HFF-Myc (cell line): ENCODE measurements at places on chromosomes 12 and 14.
A peak's percentile ranks its signal among the peaks of the same experiment; 100 is the strongest.

- no peak for DNase-seq
These were observed 8.1 kb downstream of the VAMP1 start for GRCh38 chr12:6462234-6462995.

GRCh38 chr12:45532113-45532512 lies 197.4 kb upstream of the ARID2 start:
- DNase-seq, result no peak

- DNase-seq, result no peak
These were observed 5.8 kb downstream of the TNS2 start for GRCh38 chr12:53055471-53056266.

DNA sequence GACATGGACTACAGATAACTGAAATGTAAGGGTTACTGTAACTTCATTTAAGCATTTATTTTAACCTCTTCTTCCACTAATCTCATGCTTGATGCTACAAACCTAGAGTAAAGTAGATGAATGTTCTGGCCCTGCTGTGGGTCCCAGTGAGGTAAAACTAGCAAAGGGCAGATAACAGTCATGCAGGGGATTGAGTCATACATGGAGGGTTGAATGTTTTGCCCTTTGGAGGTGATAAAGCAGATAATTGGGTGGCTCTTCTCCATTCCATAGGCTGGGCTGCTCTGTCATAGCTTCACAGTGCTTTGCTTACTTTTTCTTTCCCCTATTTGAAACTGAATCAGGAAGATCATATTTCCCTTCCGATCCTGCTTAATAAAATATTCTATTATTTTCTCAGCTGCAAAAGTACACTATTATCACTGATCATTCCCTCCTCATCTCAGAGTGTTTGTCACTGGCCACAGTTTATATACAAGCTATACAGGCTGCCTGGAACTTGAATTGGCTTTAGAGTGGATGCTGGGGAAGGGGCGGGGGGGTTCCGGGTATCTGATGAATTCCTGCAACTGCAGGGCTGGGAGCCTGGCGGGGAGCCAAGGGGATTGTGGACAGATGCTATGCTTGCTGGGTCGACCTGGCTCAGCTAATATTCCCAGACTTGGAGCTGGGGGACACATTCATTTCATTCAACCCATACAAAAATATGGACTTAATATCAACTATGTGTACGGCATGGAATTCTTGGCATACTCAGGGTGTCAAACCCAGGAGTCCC lies 235.1 kb downstream of the NRXN3 start:
- no peak for DNase-seq

DNA sequence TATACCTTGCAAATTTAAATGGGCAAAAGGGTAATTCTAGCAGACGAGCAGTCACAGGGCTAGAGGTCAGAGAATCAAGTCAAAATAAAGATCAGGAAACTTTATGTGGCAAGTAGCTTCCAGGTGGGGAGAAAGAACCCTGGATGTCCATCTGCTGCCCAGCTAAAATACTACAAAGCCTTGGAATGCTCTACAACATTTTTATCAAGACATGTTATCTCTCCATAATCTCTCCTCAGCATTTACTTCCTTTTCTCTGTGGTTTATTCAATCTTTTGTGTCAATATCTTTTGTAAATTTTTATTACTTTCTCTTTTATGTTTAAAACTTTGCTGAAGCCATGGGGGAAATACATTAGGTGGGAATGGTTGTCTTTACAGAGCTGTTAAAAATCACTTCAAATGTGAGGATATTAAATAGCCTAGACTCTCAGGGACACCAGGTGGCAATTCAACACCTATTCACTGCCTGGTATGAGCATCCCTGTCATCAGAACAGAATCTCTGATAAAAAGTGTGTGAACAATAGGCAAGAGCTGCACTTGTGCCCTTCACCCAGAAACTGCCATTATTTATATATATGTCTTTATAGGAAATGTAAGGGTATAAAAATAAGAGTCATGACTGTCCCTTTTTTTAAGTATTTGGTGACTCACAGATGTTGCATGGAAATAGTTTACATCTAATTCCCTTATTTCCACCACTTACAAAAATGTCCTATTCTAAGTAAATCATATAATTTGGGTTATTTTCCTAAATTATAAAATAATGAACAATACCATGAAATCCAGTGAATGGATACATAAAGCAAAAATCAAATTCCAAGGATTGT lies 152.9 kb downstream of the EPS8 start:
- no peak for DNase-seq

DNA sequence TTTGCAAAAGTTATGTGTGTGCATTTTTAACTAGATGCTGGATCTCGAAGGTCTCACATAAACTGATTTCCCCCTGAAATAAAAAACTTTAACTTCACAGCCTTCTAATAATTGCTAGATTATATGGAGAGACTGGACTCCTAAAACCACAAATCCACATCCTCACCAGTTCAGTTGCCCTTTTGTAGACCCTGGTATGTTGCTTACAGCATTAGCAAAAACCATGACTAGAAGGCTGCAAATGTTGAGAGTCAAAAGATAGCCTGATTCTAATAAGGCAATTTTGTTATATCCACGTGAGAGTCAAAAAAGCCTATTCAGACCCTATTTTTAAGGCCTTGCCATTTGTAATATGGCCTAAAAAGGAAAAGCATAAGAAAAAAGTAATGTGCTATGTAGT lies 37.4 kb downstream of the RASSF8 start:
- no peak for DNase-seq

DNA sequence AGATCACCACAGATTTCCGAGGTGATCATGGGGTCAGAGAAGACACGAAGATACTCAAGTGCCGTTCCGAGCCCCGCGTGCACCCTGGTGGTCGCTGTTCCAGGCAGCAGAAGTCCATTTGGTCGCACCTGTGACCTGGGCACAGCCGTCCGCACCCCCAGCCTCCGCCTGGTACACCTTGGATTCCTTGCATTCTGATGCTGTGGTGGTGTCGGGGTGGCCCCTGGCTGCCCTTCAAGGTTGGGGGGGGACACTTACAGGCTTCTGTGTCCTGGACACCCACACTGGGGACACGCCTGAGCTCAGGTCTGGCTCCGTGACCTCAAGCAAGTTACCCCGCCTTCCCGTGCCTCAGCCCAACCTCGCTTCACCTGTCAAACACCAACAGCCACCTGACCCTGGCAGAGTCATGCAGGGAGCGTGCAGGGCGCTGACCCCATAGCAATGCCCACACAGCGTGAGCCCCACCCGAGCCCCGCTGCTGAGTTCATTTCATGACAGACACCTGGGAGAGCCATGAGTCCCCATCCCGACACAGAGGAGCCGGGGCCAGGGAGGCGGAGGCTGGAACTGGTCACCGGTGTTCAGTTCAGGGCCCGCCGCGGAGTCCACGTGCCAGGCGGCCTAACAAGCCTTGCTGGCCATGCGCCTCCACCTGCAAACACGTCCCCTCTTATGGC lies 17.9 kb upstream of the GALNT9 start:
- DNase-seq, result no peak

- no peak for DNase-seq
These were observed 14.7 kb downstream of the TMEM30B start for GRCh38 chr14:61266436-61266835.

- DNase-seq, result no peak
These were observed 23.8 kb upstream of the PYROXD1 start for GRCh38 chr12:21413369-21414277.

GRCh38 chr12:106633451-106633823 lies 50.6 kb downstream of the RFX4 start:
- no peak for DNase-seq

GRCh38 chr12:131494216-131494615 lies 216.7 kb upstream of the SFSWAP start:
- DNase-seq, result no peak

- no peak for DNase-seq
These were observed 7.6 kb upstream of the HEBP1 start for GRCh38 chr12:13007496-13008233.

- DNase-seq, result no peak
These were observed 48.9 kb downstream of the BDKRB1 start for GRCh38 chr14:96304956-96305355.

GRCh38 chr12:52213564-52214420 lies 19.3 kb upstream of the KRT7 start:
- DNase-seq, result no peak

- no peak for DNase-seq
These were observed 213.7 kb downstream of the SLC2A13 start for GRCh38 chr12:39892146-39892545.

- DNase-seq, result no peak
These were observed 19.8 kb upstream of the MGP start for GRCh38 chr12:14905269-14906004.

DNA sequence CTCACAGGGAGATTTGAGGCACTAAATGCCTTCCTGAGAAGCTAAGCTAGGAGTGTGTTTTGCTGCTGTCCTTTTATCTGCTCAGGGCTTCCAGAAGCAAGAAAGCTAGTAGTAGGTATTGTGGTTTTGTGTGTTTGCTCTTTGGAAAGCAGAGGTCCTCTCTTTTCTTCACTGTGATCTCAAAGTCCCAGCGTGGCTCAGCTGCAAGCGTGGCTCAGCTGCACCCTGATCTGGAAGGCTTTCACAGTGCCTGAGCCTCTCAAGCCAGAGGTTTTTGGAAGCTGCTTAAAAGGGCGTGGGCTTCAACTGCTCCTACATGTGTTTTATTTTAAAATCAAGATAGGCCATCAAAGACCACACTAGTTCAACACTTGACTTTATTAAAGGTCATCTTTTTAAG lies 337.4 kb upstream of the RGS6 start:
- peak; percentile 47 for DNase-seq

DNA sequence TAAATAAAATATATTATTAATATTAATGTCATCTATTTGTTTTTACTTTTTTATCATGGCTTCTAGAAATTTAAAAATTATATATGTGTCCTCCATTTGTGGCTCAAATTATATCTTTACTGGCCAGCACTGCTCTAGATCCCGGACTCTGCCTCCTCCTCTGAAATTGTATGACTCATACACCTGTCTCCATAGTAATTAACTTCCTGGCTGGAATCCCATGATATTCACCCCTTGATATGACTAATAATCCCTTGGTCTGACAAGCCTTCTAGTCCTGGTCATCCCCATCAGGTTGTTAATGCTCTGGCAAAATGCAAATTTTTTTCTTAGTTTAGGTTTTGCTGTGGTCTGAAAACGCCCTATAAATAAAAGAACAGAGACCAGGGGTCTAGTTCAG lies 116.2 kb downstream of the BMP4 start:
- no peak for DNase-seq

DNA sequence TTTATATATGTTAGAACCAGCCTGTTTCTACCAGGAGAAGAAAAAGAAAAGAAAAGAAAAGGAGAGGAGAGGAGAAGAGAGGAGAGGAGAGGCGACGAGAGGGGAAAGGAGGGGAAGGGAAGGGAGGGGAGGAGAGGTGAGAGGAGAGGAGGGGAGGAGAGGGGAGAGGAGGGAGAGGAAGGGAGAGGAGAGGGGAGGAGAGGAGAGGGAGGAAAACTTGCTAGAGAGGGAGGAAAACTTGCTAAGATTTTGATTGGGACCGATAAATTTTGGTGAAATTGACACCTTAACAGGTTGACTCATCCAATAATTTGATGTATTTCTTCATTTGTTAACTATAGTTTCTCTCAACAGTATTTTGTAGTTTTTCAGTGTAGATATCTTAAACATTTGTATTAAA lies 164.0 kb upstream of the SYT1 start:
- no peak for DNase-seq

DNA sequence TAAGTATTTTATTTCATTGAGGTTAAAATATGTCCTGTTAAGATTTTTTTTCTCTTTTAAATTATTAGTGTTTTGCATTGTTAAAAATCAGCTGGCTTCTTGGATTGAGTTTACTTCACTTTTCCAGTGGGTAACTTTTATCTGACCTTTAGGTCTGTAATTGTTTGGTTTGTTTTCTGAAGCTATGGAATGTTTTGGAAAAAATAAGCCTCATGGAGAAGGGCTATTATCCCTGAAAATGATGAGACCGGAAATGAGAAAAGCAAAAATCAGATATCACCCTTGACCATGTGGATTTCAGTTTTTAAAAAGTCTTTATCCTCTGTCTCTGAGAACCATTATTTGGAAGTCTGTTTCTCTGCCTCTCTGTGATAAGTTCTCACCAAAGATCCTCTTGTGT lies 180.9 kb downstream of the RAD51B start:
- DNase-seq, result no peak

DNA sequence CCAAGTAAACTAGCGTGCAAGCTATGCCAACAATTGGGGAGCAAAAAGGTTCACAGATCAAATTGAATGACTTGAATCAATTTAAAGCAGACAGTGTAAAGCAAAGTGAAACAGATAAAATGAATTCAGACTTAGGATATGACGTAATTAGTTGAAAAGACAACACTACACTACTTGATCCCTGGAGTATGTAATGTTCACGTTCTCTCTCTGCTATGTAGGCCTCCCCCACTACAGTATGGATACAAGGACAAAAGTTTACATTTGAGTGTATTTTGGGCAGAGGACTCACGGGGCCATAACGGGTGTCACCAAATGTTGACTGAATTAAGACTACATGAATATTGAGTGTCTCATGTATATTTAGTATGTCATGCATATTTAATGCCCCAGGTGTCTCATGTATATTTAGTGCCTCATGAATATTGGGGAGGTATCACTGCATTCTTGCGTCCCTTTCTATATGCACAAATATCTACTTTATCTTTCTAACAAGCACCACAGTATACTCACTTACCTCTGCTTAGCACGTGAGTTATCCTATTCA lies 44.5 kb downstream of the RERGL start:
- no peak for DNase-seq

DNA sequence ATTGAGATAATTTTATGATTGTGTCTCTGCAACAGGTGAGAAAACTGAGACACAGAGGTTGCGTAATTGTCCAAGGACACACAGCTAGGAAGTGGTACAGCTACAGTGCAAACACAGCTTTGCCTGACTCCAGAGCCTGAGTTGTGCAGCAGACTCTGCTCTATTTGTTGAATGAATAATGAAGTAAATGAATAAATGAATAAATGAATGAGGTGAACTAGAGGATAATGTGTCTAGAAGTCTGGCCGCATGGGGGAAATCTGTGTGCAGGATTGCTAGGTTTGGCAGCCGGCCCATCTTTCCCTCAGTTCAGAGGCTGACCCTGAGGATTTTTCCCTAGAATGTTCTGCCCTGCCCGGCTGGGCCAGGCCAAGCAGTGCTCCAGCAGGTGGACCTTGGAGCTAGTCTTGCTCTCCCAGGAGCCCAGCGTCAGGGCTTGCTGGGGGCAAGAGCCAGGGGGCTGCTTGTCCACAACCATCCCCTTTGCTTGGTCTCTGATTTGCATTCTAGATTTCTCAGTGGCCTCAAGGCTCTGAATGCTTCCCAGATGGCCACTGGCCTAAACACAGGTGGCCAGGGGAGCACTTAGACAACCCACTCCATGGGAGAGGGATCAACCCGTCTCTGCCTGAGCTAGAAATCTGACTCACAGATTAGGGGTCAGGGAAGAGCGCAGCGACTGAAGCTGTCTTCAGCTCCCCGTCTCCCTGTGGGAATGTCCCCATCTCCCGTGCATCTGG lies 225.2 kb downstream of the C12orf75 start:
- DNase-seq, result no peak
